CD4-positive, alpha-beta T cell treated with Interleukin-1 beta for 1 hour (primary cell): ENCODE measurements at places on chromosomes 4 and X.

DNA sequence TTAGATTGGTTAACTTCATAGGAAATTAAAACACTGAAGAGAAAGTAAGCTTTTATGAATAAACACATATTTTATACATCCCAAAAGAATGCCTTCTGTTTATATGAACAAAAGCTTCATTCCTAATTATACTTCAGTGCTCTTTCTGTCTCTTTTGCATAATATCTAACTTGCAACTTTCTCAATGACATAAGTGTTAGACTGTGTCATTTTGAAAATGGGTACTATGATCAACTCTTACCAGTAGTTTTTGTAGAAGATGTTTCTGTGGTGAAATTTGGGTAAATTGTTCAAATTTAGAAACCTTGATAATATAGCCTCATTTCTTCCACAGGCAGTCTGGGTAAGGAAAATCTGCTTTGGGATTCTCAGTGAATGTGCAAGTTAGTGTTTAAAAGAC lies 991.4 kb downstream of the CCSER1 start:
- no peak for DNase-seq

GRCh38 chrX:68177542-68177941 lies 255.8 kb downstream of the OPHN1 start:
- no peak for DNase-seq

- no peak for DNase-seq
Observed at GRCh38 chrX:23504895-23505294, 162.4 kb upstream of the PRDX4 start.

GRCh38 chr4:146051223-146051622 lies 112.6 kb upstream of the ZNF827 start:
- DNase-seq, result no peak

DNA sequence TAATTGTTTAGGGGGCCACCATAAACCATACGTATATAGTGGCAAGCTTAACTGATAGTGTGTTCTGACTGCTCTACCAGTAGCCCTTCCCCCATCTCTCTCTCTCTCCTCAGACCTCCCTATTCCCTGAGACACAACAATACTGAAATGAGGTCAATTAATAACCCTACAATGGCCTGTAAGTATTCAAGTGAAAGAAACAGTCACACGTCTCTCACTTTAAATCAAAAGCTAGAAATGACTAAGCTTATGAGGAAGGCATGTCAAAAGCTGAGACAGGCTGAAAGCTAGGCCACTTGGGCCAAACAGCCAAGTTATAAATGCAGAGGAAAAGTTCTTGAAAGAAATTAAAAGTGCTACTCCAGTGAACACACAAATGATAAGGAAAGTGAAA lies 78.0 kb downstream of the PRDM5 start:
- DNase-seq, result no peak

GRCh38 chr4:128830906-128831503 lies 21.5 kb downstream of the JADE1 start:
- DNase-seq, result no peak

DNA sequence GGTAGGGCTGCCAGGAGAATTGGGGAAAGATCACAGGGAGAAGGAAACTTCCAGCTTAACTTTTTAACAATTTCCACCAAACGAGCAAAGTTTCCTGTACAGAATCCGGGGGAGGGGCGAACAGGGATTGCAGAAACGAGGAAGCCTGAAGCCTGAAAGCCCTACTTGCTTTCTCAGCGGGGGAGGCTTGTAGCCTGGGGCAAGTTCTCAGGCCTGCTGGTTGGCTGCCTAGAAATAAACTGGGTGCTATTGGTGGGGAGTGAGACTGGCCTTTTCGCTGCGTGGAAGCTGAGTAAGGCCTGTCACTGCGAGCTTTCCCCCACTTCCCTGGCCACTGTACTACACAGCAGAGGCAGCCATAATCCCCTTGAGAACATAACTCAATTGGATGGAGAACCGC lies 110.8 kb upstream of the ATP8A1 start:
- no peak for DNase-seq

DNA sequence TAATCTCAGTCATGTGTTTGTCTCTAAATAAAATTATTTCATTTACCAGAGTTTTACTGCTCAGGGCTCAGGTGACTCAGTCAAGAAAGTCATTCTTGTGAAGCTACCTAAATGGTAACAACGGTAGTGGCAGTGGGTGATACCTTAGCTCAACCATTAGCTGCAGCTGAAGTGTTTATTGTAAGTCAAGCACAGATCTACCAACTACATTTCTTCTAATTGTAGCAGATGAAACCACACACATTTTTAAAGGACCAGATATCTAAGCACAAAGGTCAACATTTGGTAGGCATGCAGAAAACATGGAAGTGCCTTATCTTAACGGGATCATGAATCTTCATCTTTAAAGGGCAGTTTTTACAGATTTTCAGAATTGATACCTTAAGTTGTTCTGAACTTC lies 79.1 kb downstream of the FAT4 start:
- DNase-seq, result no peak

DNA sequence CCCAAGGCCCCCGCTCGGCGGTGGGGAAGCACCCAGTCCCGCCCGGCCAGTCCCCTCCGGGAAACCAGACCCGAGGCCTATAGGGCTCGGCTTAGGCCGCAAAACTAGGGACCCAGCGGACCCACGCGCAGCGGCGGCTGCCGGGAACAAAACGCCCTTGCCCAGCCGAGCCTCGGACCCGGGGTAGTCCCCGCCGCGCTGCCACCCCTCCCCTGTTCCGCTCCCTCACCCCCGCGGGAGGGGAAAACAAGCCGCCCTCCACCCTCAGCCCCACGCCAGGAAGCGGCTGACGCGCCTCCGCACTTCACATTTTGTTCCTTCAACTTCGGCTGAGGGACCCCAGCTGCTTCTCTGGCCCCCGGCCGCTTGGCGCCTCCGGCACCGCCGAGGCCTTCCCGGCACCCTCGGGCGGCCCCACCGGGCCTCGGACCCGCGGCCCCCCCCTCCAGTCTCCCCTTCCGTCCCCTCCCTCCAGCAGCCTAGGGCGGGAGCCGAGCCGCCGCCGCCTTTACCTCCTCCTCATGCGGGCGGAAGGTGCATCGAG lies 694 bp downstream of the PDS5A start:
- no peak for DNase-seq

- DNase-seq, result peak; percentile 67
Observed at GRCh38 chrX:123884809-123885408, 25.1 kb downstream of the XIAP start.

- no peak for DNase-seq
Observed at GRCh38 chrX:133953785-133954355, 31.5 kb downstream of the GPC3 start.

- DNase-seq, result no peak
Observed at GRCh38 chr4:175499735-175500352, 312.2 kb downstream of the GPM6A start.

- no peak for DNase-seq
Observed at GRCh38 chr4:115187136-115187535, 73.7 kb upstream of the NDST4 start.

DNA sequence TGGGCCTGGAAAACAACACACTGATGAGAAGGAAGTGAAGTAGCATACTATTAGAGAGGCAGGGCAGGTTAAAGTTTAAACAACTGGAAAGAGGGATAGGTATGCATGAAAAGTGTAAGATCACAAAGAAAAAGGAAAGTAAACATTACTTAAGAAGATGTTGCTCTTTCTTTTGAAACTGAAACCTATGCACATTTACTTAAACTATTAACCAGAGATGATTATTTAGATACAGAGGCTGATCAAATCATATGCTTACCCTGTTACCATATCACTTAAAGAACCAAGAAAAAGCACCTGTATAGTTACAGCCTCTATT lies 37.8 kb downstream of the NAP1L5 start:
- DNase-seq, result no peak

- DNase-seq, result no peak
Observed at GRCh38 chrX:46648660-46649059, 75.1 kb downstream of the CHST7 start.

- DNase-seq, result no peak
Observed at GRCh38 chrX:139931646-139932072, 1.2 kb downstream of the ATP11C start.

DNA sequence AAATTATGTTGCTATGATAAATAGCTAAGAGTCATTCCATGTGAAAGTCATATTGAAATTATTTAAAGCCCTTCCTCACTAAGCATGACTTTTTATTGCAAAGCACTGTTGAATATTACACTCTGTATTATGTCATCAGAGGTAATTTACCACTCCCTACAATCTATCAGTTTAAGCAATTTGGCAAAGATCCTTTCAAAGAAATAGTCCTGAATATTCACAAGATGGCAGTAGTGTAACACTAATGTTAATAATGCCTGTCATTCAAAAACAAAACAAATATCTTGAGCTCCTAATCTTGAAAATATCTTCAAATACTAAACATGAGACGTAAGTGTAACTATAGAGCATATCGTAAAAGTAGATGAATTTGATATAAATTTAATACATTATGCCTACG lies 208.6 kb upstream of the TECRL start:
- DNase-seq, result no peak

GRCh38 chr4:110088670-110089069 lies 109.7 kb downstream of the ELOVL6 start:
- no peak for DNase-seq

GRCh38 chr4:186781032-186781917 lies 57.6 kb upstream of the FAT1 start:
- DNase-seq, result no peak

DNA sequence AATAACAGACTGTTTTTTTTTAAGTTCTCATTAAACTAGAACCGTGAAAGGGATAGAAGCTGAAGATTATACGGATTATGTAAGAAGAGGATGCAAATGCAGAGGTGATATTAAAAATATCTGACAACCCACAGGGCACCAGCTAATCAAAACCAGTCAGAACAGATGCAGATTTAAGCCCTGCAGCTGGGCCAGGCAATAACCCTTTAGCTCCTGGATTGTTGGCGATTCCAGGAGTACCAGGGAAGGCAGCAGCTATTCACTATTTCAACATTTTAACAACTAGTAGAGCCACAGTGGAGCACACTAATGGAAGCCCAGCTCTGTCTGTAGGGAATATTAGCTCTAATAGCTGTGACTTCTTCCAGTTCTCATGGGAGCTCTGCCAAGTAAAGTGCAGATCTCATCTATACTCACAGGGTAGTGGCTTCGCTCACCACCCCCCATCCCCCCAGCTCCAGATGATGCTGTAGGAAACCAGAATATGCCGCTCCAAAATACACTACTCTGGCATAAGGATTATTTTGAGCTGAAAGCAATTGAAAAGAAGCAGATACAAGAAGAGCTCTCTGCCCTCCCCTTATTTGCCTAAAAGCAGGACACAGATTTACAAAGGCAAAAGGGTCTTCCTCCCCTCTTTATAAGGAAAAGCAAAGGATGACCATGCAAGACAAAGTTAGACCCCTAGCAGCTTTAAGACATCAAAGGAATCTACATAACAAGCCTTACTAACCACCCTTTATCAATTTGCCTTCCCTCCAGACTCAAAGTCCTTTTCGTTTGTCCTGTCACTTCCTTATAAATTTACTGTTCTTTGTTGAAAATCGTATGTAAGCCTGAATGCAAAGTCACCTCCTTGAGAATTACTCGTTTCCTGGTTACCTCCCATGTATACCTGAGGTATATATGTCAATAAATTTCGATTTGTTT lies 13.7 kb downstream of the SCD5 start:
- no peak for DNase-seq

- DNase-seq, result no peak
Observed at GRCh38 chr4:174604198-174604597, 81.9 kb upstream of the HPGD start.

GRCh38 chrX:3440981-3441380 lies 94.5 kb upstream of the MXRA5 start:
- DNase-seq, result no peak

DNA sequence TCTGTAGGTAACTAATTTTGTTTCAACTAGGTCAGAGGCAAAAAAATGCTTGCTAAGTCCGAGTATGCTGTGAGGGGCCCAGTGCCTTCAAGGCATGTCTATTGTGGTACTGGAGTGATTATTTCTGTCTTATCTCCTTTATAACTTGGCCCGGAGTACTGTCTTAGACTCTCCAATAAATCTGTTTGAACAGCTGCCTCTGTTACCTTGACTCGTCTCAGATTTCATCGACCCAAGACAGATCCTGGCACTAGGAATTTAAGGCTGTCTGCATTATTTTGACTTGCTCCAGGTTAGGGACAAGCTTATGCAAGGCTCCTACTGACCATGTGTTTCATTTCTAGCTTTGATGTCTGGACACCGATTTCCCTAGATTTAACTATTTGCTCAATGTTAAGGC lies 41.1 kb upstream of the NKAP start:
- no peak for DNase-seq

DNA sequence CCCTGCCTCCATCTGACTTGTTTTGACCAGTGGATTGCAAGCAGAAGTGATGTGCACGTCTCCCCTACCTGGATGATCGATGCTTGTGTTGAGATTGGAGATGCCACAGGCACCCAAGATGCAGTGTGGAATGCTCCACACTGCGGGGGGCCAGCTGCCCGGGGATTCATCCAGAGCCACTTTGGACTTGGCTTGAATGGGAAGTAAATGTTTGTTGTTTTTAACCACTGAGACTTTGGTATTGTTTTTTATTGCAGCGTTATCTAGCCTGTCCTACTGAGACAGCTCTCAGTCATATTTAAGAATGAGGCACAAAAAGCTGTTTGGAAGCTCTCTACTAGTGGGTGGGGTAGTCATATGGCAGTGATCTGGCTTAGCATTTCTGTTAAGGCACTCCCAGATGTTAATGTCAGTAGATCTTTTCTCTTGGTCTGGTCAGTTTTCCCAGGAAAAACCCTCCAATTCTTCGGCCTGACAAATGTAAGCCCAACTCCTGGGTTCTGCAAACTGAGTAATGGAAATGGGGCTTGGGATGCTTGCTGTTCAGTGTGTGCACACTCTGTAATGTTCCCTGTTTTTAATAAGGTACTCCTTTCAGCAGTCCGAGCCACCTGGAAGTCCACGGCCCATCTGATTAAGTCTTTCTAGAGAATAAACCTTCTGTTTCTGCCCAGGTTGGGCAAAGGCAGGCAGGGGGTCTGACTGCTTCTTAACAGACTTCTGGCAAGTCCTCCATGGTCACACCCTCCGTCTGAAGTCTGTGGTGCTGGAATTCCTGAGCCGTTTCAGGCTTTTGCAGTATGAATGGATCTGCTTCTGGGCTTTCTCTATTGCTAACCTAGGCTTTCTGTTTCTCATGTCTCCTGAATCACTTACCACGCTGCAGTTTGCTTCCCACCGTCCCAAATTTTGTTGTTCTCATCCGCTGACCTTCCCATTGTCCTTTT lies 74.8 kb downstream of the WWC2 start:
- no peak for DNase-seq

DNA sequence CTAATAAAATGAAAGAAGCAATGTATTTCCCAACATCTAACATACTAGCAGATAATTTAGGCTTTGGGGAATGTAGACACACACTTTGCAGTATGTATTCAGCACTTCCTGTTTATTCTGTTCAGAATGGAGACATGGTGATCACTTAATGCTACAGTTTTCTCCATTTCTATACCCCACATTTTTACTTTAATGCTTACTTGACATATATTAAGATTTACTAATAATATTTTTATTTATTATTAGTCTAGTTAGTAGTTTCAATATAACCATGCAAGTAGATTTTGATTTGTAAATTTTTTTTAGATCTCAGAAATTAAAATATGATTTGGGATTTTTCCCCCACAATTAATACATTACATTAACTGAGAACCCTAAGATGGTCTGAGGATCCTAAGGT lies 98.4 kb downstream of the PRSS12 start:
- DNase-seq, result no peak

- DNase-seq, result no peak
Observed at GRCh38 chr4:23788460-23788859, 101.4 kb downstream of the PPARGC1A start.

GRCh38 chrX:20445109-20445508 lies 178.4 kb upstream of the RPS6KA3 start:
- no peak for DNase-seq
